ENCODE measurements at places on chromosomes 6 and 20.

DNA sequence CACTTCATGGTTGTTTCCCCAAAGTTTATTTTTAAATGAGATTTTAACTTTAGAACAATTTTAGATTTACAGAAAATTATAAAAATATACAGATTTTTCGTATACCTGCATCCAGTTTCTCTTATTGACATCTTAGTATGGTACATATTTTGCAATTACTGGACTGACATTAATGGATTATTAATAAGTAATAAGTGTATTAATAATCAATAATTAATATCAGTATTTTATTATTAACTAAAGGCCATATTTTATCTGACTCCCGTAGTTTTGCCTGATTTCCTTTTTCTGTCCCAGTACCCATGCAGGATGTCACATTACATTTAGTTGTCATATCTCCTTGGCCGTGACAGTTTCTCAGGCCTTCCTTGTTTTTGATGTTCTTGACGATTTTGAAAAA, 307.0 kb downstream of the C6orf118 start:
- DNase-seq: no peak

- DNase-seq: no peak
Measured at GRCh38 chr6:98653179-98653578, 181.2 kb upstream of the POU3F2 start.

DNA sequence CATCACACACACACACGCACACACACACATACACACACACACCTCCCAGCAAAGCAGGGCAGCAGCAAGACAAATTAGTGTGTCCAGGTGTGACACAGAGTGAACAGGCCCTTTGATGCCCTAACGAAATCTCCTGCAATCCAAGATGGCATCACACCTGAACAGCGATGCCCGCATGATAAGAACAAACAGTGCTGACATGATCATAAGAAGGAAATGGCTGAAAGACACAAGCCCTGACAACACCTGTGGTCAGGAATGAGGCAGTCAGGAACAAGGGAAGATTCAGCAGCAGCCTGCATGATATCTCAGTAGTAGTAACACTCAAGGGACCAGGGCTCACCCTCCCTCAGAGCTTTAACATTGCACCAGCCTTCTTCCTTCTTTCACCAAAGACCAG, 156.9 kb downstream of the FAXC start:
- no peak for DNase-seq

DNA sequence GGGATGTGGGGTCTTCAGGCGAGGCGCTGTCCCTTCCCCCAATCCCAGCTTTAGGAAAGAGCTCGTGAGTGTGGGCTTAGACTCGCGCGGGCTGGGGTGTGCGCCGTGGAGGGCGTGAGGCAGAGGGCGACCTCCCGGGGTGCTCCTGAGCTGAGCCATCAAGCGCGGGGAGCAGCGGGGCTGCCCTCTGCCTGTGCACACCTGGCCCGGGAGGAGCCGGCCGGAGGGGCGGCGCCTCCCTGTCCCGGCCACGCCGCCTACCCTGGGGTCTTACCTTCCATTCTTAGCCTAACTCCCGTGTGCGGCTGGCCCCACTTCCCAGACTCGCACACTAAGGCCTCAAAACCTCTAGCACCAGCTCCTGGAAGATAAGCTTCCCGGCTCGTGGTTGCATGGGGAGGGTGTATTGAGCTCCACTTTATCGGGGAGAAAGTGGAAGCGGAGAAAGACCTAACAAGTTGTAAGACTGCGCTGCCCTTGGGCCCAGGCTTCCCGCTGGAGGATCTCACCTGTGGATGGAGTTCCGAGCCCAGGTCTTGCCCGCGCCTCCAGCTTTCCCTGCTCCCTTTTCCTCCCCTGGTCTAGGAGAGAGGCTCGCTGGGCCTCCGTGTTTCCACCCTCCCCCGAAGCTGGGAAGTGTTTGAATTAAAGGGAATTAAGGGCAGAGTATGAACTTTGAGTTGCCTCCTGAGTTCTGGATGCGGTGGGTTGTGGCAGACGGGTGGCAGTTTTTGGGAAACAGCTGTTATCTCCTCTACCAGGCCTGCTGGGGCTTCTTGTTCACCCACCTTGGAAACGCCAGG, 1.2 kb downstream of the DNMT3B start:
- DNase-seq: peak; percentile 39

GRCh38 chr20:35104685-35105295, 12.2 kb upstream of the TRPC4AP start:
- no peak for DNase-seq

DNA sequence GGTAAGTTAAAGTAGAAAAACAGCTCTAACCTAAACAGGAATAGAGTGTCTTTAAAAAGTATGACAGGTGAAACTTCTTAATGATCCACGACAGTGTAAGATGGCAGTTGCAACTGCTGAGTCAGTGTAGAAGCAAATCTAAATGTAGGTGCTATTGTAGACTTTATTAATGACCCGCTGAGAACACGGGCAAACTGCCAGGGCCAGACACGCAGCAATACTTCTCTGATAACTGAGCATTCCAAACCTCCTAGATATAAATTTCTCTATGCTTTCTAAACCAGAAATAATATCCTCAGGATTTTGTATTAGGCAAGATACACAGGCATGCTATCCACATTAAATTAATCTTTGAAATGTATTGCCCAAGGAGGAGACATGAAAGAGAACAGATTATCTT, 1076.4 kb downstream of the HACE1 start:
- no peak for DNase-seq

- DNase-seq: no peak
Measured at GRCh38 chr20:21339499-21339898, 36.4 kb downstream of the XRN2 start.

DNA sequence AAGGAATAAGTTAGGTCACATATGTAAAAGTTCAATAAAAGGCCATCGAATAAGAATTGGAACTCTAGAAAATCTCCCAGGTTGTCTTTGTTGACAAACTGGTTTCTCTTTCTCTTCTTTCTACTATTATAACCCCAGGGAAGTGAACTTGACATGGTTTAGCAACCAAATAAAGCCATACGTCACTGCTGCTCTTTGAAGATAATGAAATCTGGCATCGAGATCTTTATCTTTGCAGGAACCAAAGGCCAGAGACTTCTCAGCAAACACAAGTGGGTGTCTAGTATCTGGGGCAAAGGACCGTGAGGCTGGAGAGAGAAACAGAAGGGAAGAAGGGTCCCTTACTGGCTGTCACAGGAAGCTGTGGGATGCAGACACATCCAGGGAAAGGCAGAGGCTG, 286.7 kb upstream of the CDYL start:
- no peak for DNase-seq

DNA sequence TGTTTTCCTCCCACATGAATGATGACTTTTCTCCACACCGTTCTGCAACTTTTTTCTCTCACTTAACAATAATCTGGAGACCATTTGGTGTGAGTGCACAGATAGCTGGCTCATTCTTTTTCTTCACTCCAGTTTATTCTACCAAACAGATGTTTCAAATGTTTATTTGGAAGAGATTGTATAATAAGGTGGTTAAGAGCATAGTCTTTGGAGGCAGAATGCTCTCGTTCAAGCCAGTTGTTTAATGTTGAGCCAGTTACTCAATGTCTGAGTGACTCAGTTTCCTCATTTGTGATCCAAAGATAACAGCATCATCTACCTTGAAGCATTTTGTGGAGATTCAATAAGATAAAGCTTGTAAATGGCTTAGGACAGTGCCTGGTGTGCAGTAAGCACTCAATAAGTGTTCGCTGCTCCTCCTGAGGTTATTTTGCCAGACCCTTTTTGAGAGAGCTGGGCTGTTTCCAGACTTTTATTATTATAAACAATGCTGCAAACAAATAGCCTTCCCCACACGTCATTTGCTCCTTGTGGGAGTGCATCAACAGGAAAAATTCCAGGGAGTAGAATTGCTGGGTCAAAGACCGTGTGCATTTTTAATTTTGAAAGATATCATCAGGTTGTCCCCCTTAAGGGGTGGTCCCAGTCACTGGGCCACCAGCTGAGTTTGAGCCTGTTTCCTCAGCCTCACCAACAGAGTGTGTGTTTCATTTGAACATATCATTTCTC, 70.6 kb downstream of the VEGFA start:
- no peak for DNase-seq

- no peak for DNase-seq
Measured at GRCh38 chr6:148874698-148875293, 128.0 kb downstream of the UST start.

DNA sequence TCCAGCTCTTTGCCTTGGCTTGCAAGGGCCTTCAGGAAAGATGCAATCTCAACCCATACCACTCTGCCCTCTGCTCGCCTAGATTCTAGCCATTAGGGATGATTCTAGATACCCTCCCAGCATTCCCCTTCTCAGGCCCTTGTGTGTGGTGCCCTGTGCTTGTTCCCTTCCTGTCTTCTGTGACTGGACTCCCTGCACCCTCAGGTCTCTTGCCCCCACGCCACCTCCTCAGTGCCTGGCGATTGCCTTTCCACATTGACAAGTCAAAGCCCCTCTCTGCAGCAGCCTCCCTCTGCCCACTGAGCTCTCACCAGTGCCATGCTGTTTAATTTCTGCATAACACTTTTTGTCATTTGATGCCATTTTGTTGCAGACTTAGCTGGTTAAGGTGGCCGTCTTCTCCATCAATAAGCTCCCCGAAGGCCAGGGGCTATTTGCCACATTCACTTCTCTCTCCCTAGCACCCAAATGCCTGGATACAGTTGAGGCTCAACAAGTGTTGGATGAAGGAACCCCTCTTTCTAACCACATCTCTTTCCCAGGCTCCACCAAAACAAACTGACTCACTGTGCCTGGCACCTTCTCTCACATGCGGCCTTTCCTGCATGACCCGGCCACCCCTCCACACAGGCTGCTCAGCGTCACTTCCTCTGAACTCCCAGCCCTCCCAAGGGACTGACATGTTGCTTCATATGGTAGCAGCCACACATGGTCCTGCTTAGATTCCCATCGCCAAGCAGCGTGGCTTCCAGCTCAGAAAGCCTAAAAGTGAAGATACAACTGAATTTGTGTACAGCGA, 4.6 kb upstream of the TXNDC5 start:
- DNase-seq: no peak

GRCh38 chr6:114735025-114735735, 392.4 kb upstream of the HS3ST5 start:
- no peak for DNase-seq

DNA sequence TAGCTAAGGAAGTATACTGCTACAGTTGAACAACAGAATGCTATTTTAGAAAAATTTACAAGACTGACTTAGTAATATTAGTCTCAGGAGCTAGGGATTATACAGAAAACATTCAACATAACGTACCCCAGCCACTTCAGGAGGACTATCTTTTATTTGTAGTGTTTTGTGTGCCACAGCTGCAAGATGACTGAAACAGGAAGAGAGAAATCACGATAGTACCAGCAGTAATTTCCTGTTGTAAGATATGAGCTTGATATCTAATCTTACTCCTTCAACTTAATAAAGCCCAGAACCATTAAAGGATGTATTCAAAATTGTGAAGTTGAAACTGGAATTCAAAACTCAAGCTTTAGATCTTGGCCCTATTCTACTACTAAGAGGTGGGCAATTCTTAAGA, 42.1 kb downstream of the SLC35A1 start:
- no peak for DNase-seq

DNA sequence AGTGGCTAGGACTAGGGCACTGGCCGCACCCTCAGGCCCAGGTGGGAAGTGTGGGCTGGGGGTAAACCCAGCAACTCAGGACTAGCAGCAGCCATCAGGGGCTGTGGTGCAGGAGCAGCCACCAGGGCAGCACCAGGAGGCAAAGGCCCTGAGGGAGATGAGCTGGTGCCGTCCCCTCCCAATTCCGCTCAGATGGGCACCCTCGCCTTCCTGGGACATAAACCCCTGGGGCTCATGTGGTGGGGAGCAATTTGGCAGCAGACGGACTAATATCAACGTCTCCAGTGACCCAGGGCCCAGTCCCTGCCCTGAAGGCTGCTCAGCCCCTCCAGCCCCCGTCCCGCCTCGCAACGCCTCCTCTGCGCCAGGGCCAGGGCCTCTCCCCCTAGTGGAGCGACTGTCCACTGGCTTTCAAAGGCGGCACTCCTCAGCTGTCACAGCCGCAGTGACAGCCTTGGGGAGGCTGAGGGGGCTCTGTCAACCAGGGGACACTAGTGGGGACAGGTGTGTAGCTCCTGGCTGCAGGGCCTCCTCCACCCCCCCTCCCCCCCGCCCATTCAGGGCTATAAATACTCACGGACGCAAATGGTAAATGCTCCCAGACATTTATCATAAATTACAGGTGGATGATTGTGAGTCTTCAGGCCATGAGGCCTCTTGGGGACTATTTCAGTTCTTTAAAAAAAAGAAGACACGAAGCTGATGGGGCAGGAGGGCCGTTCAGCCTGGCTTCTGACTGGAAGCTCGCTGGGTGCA, 349.9 kb downstream of the ZFAND3 start:
- no peak for DNase-seq

DNA sequence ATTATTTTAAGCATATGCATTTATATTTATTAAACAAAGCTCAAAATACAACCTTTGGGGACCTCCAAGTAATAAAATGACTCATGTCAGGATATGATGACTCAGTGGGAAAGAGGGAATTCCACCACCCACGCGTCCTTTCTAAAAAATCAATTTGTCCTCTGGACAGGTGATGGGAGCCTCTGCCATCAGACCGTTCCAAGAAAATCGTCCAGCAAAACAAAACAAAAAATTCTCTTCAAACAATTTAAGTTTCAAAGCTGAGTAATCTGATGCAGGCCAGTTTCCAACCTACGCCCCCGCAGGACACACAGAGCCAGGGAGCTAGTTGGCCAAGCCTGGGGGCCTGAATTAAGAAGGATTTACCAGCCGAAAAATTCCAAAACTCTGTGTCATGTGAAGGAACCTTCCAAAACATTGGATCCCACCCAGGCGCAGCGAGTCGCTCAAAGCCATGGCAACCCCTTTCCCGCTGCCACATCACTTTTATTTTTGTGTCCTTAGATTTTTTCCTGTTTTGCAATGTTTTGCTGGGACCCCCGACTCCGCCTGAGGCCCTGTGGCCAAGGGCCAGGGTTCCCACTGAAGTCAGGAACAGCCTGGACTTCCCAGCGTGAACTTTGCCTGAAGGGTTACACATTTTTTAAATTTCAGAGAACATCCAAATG, 95.3 kb downstream of the NFATC2 start:
- no peak for DNase-seq

DNA sequence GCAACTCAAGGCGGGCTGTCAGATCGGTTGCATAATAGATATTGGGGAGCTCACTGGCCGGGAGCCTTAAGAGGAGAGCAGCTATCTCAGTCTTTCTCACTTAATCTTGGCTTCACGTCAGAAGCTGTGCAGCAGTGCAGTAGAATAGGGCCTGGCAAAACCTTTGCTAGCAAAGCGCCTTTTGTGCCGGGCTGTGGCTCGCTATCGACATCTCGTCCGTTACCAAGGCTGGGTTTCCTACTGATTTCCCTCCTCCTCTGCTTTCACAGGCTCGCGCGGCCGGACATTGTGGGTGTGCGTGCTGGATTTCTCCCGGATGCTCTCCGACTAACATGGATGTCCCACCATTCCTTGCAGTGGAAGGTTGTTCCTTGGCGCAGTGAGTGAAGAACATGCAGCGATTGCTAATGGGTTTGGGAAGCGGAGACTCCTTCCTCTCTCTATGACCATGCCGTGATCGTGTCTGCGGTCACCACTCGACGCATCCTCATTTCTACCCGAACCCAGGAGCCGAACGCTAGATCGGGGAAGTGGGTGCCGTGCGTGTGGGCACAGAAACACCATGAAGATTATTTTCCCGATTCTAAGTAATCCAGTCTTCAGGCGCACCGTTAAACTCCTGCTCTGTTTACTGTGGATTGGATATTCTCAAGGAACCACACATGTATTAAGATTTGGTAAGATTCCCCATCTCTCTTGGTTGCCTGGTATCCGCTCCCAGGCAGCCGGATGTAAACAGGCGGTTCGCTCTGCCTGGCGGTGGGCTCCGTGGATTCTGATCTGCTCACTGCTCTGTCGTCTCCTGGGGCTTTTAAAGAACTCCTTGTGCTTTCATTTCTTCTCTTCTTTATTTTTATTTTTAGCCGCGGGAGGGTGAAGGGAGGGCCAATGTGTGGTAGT, 5.5 kb downstream of the GRIK2 start:
- DNase-seq: no peak

Data from memory B cell (primary cell).